Pancreas (tissue), 10 donors: ENCODE measurements at places on chromosomes 7 and 10. TPM values are rescaled to one million over a fixed set of nuclear protein-coding genes. Genes with fewer than 3 reads are reported as not detected.

DNA sequence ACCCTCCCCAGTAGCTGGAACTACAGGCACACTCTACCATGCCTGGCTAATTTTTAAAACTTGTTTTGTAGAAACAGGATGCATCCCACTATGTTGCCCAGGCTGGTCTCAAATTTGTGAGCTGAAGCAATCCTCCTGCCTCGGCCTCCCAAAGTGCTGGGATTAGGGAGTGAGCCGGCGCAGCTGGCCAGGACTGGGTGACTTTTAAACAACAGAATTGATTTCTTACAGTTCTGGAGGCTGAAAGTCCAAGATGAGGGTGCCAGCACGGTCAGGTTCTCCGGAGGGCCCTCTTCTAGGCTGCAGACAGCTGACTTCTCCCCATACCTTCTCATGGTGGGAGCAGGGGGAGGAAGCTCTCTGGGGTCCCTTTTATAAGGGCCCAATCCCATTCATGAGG is 75.2 kb upstream of the CHST15 start:
- DNase-seq = no peak

Gene GPNMB
- total RNA-seq = 3.6 TPM

GRCh38 chr7:40805361-40805760 is 670.6 kb downstream of the SUGCT start:
- DNase-seq = no peak

- no peak for DNase-seq
Measured at GRCh38 chr10:33070101-33070500, 112.1 kb upstream of the ITGB1 start.

Gene PRR15
- total RNA-seq = 1.1 TPM

DNA sequence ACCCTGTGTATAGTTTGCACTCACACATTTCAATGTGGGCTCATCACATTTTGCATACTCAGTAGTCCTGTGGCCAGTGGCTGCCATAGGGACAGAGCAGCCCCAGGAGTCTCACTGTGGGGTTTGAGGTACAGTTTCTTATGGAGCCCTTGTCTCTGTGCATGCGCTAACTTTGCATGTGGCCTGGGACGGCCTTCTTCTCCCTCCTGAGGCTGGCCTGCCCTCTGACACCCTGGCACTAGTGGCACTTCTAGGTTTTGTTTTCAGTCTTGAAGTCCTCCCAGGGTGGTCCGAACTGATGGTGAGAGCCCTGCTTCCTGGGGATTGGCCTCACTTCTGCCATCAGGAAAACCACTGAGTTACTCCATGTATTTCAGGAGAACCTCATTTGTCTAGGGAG is 21.2 kb downstream of the NACAD start:
- DNase-seq = no peak
